HT1080 (cell line): ENCODE measurements at places on chromosomes 6 and 20. TPM values are rescaled to one million over a fixed set of nuclear protein-coding genes. Genes with fewer than 3 reads are reported as not detected.

GRCh38 chr6:20188630-20189075 lies 23.6 kb downstream of the MBOAT1 start:
- DNase-seq: no peak

DNA sequence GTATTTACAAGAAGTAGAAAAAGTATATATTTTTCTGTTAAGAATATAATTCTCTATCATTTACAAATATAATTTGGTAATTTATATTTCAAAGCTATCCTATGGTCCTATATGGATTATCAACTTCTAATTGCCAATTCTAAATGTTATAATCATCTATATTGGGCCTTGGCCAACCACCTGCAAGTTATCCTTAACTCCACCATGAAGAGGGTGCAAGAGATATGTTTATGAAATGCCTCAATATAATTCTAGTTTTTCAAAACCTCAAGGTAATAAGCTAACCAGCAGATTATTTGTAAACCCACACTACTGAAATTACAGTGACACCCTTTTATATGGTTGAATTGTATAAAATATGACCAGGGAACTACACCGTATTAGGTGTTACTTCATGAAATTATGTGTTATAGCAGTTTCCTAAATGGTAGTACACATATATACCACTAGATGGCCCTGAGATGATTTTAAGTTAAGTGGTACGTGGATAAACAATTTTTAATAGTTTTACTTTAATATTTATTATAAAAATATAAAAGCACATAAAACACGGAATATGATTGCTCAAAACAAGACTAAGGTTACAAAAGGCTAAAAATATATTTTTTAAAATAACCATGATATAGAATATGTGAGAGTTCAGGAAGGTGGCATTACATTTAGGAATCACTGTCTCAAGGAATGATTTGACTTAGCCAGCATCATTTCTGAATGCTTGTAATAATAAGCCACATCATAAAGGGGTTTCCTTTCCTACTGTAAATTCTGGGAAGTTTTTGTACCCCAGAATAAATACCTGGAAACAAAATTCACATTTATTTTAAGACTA lies 9.8 kb upstream of the PNISR start:
- peak; percentile 9 for DNase-seq

The RGL2 gene
- 37.3 and 37.6 TPM in 2 replicates for total RNA-seq

The RSPH4A gene
- 0.27 and 0.32 TPM in 2 replicates for total RNA-seq

GRCh38 chr6:12769556-12770256 lies 53.1 kb downstream of the PHACTR1 start:
- DNase-seq: peak; percentile 86

DNA sequence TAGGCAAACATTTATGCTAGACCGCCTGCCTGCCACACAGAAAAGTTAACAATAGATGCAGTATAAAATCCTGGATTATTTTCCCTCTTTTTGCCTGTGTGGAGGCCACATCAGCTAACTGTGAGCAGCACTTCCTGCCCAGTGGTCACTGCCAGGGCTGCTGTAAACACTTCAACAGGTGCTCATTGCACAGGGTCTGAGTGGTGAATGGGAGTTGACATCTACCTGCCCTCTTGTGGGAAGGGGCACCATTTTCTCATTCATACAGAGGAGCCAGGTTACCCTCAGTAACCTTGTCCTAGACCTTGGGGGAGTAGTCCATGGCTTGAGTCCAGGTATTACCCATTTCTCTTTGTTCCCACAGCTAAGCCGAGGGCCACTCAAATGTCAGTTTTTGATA lies 235.3 kb downstream of the TMEM242 start:
- no peak for DNase-seq

DNA sequence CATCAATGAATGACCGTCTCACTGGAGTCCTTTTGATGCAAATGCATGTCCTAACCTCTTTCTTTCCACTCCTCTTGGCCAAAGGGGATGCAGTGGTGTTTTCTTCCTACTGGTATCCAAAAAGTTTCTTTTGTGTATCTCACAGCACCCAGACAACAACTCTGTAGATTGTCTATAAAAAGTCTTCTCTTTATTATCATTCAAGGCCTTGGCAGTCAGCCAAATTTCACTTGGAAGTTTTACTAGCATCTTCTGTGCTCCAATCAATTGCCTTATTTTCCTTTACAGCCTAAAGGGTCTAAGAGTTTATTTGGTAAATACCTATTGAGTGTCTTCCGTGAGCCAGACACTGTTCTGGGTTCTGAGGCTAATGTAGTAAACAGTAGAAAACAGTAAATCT lies 150.2 kb upstream of the RNF217 start:
- DNase-seq: no peak

- DNase-seq: peak; percentile 76
These were observed 20.4 kb upstream of the RAB23 start for GRCh38 chr6:57242505-57242904.

- DNase-seq: no peak
These were observed 247.9 kb downstream of the ZFAND3 start for GRCh38 chr6:38067263-38067980.

The RAD21L1 gene
- total RNA-seq: 0.17 and 0.59 TPM in 2 replicates

DNA sequence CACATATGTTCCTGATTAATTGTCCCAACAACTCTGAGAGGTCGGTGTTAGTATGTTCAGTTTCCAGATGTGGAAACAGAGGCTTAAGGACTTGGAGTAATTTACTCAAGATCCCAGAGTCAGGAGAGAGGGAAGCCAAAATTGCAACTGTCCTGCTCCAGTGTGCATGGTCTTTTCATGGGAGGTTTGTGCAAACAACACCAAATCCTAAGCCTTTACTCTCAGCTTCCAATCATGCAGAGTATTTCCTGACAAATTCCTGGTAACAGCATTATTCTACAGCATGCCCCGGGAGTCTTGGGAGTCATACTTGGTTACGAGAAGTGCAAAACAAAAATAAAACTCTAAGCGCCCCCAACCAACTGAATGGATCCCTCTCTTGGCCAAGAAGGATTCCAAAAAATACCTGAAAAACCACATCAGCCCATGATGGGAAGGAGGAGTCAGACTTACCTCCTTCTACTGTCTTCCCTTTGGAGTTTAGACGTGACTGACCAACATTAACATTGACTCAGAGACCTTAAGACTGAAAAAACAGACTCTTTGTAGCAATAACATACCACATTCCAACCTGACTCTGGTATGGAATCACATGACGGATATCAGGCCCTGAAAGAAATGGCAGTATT lies 30.8 kb upstream of the PPP1R3G start:
- peak; percentile 11 for DNase-seq

GRCh38 chr6:79872986-79873385 lies 74.4 kb downstream of the ELOVL4 start:
- peak; percentile 38 for DNase-seq

DNA sequence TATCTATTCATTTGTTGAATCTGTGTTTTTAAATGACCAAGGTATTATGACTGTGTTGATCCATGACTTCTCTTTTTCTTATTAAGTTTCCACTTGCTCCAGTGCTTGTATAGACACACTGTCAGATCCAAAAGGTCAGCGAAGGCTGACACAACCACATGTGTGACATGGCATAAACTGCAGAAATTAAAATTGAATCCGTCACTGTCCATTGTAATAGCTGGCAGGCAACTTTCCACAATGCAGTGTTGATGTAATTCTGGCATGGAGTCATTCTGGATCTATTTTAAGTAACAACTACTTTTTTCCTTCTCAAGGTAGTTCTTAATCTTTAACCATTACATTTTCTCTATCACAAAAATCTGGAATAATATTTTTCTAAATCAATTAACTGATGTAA lies 145.3 kb downstream of the AIG1 start:
- no peak for DNase-seq

DNA sequence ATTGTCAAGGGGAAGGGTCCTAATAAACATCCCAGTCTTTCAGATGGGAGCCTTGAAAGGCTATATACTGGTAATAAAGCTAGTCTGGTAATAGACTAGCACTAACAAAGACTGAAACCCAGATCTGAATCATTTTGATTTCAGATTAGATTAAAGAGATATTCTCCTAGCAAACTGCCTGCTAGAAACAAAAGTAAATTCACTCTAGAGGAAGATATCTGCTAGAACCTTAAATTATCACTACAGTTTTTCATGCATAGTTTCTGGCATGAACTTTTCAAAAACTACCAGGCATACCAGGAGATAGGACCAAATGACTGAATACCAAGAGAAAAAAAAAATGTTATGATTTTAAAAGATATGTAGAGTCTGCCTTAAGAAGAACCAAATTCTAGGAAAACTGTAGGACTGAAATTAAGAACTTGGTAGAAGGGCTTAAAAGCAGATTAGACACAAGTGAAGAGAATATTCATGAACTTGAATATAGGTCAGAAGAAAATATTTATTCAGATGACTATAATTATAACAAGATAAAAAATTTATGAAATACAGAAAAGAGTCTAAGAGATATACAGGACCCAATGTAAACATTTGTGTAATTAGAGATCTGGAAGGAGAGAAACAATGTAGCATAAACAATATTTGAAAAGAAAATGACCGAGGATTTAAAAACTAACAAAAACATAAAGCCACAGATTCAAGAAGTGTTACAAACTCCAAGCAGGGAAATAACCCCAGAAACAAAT lies 141.6 kb downstream of the FOXO3 start:
- DNase-seq: no peak

The CAGE1 gene
- 0.03 and 0.20 TPM in 2 replicates for total RNA-seq

- DNase-seq: no peak
These were observed 9.0 kb downstream of the SFT2D1 start for GRCh38 chr6:166333172-166333995.

GRCh38 chr6:118163542-118163941 lies 256.5 kb downstream of the SLC35F1 start:
- no peak for DNase-seq

GRCh38 chr6:144215402-144215931 lies 65.2 kb downstream of the STX11 start:
- DNase-seq: no peak

DNA sequence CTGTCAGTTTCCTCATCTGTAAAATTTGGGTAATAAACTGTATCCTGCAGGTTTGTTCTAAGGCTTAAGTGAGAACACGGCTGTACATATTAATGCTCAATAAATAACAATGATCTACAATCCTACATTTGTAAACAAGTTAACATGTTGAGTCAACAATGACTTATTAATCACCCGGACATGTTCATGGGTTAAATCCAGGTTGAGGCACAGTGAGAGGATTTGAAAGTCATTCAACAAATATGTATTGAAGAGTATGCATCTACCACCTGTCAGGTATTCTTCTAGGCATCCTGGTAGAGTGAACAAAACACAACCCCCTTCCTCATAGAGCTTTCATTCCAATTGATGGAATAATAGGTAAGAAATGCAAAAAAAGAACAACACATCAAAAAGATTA lies 554.7 kb upstream of the SLC35B3 start:
- no peak for DNase-seq

The STMND1 gene
- not detected in 2 replicates for total RNA-seq

DNA sequence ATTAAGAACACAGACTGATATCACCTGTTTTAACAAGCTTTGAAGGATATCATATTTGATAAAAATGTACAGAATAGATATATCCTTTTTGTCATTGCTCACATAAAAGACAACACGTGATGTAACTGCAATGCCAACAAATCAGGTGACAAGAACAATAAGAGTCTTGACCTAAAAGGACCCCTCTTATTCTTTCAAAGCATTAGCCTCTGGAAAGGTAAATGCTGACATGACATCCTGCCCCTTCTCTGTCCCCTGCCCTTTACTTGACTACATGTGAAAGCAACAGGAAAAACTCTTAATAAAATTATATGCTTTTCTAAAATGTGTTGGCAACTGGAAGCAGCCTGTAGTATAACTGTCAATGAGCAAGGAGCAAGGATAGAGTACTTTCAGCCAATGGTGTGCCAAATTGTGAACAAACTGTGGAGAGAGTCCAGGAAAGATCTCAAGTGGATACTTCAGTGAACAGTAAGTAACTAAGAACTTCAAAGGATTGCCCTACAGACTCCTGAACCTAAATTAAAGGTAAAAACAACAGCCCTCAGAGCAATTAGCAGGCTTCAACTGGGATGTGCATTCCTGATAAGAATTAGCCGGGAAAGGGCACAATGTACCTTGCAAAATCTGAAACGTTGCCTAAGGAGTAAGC lies 16.3 kb downstream of the PTPRK start:
- DNase-seq: no peak

GRCh38 chr6:108838101-108838717 lies 10.0 kb upstream of the ARMC2 start:
- DNase-seq: no peak

The BPIFB2 gene
- not detected in 2 replicates for total RNA-seq

GRCh38 chr6:157982102-157982562 lies 469 bp downstream of the SYNJ2 start:
- DNase-seq: peak; percentile 16

The LAMA5 gene
- total RNA-seq: 12.1 and 20.1 TPM in 2 replicates

GRCh38 chr20:54284928-54285704 lies 77.2 kb downstream of the PFDN4 start:
- DNase-seq: peak; percentile 75

- DNase-seq: peak; percentile 90
These were observed 14.1 kb upstream of the CPNE5 start for GRCh38 chr6:36853325-36853724.

GRCh38 chr6:140850438-140850837 lies 1282.3 kb upstream of the GJE1 start:
- DNase-seq: no peak

The ASIP gene
- not detected in 2 replicates for total RNA-seq

- DNase-seq: no peak
These were observed 168.2 kb upstream of the FOXQ1 start for GRCh38 chr6:1143655-1144054.

DNA sequence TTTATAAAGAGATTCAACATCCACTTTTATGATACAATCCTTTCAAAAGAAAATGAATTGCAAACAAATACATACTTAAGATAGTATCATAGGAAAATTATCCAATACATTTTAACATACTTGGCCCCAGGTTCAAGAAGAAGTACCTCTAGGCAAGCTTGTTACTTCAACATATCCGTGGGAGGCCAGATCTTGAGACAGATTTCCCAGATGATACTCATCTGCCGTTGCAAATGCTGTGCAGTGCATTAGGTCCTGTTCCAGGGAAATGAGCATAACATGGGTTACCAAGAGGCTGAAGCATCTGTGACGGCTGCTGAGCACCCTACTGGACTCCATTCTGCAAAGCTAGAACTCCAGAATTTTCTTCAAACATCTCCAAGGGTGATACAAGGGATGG lies 15.6 kb downstream of the RMND1 start:
- no peak for DNase-seq

DNA sequence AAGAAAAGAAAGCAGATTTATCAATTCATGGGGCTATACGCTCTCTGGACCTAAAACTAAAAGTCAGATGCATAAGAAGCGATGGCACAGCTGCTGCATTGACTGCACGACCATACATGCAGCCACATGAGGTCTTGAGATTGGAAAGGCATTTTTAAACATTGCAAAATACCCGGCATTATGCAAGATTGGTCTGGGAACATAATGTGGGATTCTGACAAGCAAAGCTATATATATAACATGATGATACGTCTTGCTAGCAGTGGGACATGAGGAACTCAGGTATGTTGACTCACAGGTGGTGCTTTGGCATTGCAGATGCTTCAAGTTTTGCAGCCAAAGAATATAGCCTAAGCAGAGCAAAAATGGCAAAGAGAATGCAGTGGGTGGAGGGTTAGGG lies 55.1 kb downstream of the SAMD3 start:
- no peak for DNase-seq
